ENCODE measurements at places on chromosomes 3 and 15.

DNA sequence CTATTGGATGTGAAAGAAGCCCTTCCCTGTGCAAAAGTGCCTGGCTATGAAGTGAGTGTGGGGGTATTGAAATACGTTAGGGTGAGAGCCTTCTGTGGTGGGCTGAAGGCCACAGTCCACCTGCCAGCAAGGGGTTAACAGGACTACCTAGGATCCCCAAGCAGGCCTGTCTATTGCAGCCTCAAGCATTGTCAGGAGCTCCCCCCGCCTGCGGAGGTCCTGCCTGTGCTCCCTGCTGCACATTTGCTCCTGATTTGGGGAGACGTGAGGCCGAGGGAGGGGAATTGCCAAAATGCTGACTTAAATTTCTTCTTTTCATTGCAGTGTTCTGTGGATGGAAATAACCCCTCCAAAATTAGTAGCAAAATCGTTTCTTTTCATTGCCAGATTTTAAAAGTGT lies 56.2 kb downstream of the GABRG3 start:
- no peak for DNase-seq

DNA sequence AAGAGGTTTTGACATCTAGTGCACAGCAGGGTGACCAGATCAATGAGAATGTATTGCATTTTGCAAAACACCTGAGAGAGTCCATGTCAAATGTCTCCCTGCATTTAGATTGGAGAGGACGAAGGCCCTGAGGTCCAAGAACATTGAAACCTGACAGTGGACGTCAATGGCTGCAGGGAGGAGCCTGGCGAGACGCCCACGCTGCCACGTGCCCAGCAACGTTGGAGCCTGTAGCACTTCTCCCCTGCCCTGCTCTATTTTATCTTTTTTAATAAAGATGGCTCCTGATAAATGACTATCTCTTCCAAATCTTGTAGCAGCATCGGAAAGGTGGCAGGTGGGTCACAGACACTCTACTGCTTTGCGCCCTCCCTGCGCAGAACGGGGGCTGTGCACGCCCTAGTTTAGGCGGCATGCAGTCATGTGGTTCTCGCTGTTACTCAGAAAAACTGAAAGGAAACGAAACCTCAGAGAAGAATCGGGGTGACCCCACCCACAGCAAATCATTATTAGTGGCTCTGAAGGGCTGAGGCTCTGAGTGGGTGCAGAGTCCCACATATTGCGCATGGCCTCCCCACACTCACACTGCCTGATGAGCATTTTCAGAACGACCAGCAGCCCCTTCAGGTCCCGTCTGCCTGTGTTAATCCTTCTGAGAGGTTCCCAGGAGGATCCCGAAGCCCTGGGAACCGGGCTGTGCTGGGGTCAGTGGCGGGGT lies 62.5 kb upstream of the TAMM41 start:
- DNase-seq, result no peak

DNA sequence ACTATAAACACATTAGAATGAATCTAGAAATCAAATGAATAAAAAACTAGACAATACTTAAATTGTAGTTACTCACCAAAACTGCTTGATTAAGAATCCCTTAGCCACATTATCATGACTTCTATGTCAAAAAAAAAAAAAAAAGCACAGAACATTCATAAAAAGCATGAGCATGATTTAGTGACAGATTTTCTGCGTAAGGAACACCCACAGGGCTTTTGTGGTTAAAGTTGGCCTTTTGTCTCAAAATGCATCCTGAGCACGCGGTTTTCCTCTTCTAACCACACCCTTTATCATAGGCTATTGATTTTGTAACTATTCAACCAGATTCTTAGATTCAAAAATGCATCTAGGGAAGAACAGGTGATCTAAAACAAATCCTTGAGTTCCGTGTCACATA lies 334.0 kb upstream of the NR2F2 start:
- no peak for DNase-seq

- no peak for DNase-seq
These were observed 47.4 kb upstream of the MANF start for GRCh38 chr3:51337666-51338065.

DNA sequence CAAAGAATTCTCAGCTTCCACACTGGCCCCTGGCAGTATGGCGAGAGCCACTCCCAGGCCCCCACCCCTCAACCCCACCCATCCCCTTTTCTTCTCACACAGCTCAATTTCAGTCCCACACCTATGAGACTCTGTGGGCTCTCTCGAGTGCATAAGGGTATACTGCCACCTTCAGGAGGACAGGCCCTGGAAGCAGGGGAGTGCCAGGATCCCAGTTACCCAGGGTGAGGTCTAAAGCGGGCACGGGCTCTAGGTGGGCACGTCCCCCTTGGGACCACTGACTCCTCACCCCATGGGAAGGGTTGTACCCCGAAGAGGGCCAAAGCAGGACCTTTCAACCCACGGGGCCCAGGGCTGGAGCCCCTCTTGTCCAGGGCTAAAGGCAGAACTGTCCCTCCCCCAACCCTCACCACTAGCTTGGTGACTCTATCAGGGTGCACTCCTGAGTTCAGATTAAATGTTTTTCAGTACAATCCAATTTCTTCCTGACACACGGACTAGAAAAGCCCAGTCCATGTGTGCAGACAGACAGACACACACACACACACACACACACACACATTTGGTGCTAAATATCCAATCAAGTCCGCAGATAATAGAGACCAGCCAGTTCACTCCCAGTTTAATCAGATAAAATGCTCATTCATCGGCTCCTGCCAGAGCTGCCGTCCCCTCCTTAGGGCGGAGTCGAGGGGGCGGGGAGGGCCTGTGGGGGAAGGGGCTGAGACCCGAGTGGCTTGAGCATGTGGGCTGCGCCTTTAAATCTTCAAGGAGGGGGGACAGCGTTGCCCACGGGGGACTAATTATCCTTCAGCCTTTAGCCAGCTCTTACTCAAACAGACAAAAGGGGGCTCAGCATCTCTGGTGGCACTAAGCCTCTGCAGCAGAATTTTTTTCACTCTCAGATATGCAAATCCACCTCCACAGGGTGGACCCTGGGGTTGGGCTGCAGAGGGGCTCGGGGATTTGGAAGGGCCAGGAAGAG lies 59.3 kb downstream of the CYP11A1 start:
- DNase-seq, result peak; percentile 47

DNA sequence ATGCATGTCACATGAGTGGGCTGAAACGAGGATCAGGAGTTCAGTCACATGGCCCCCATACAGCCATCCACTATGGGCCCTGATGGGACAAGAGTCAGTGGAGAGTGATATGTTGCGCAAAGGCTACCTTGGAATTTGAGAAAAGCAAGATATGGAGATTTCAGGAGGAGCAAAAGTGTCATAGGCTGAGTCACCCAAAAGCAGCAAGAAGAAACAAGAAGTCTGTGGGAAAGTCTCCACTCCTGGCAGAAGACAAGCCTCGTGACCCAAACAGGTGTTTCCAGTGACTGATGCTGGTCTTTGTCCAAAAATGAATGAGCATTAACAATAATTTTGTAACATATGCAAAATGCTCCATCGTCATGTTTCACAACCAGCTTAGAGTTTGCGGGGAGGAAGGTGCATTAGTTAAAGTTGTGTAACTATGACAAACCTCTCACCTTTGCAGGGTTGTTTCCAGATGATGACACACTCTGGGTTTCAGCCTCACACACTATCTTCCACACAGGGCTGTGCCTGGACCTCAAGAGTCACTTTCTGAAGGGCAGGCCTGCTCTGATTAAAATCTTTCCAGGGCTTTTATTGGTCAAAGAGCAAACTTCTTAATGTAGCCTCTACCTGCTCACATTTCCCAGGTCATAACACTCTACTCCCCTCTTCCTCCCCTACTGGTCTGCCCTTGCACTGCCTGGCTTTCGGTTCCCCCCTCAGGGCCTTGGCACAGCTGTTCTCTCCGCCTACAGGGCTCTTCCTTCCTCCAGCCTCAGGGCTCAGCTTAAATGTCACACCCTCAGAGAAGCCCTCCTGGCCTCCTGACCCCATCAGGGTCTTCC lies 3.9 kb upstream of the DNASE1L3 start:
- DNase-seq, result peak; percentile 81

GRCh38 chr3:144362126-144362525 lies 390.5 kb downstream of the DIPK2A start:
- no peak for DNase-seq

DNA sequence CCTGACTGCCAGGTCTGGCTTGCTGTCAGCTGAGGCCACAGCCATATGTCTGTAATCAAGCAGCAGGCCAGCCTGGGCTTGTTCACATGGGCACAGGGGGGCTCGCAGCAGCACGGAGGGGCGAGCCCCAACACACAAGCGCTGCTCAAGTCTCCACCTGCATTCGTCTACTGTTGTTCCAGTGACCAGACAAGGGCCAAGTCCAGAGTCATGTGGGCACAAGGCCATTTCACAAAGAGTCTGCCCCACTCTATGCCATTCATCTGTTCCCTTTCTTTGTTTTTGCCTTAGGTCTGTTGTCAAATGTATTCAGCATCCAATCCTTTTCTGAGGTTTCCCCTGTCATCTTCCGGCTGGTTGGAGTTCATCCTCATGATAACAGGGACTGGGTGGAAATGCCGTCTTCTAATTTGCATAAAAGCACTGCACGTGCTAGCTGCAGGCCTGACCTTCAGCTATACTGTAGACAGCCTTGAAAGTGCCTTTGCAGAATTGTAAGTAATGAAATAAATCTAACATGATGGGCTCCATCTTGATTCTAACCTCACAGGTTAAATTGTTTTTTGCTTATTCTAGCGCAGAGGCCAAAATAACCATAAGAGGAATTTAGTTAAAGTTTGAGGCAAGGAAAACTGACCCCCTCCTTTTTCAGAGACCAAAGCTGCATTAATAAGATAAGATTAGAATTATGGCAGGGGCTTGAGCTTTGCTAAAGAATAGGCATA lies 28.6 kb upstream of the KBTBD12 start:
- DNase-seq, result no peak

DNA sequence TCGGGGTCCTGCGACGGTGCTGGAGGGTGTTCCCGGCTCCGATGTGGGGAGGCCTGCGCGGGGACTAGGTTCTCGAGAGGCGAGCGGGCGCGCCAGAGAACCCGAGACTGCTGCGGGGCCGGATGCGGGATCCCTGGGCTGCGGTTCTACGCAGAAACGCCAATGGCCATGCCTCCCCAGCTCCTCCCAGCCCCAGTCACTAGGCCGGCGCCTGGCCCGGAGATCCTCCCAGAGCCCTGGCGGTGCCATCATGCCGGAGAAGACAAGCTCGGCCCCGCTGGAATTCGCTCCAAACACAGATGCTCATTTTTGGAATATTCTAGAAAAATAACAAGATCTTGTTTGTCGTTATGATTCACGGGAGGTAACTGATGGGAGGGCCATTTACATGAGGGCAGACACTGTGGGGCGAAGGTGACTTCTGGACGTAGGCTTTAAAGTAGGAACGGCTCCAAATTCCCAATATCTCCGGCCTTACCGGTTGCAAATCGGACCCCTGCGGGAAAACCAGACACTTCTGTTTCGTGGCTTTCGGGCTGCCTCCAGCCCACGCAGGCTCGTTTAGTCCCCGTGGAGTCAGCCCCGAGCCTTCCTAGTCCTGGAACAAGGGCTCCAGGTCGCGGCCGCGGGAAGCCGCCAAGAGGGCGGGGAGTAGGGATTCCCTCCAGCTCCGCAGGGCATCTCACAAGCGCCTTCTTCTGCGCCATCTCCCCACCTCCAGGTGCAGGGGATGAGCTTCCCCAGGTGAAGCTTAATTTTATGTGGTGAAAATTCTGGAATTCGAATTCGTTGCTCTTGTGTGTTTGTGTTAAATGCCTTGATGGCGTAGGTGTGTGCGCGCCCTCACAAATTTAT lies 74.8 kb upstream of the POLG start:
- DNase-seq, result no peak

DNA sequence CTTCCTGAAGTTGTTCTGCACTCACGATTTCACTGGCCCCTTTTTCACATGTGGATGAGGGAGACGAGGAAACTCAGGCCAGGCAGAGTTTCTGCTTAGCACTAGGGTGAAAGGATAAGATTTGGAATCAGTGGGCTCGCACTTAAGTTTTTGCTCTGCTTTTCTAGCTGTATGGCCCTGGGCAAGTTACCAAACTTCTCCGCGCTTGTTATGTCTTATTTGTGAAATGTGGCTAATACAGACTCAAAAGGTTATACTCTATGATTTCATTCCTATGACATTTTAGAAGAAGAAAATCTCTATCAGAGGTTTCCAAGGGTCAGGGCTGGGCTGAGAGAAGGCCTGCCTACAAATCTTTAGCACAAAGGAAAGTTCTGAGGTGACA lies 191.9 kb upstream of the LRIG1 start:
- no peak for DNase-seq

DNA sequence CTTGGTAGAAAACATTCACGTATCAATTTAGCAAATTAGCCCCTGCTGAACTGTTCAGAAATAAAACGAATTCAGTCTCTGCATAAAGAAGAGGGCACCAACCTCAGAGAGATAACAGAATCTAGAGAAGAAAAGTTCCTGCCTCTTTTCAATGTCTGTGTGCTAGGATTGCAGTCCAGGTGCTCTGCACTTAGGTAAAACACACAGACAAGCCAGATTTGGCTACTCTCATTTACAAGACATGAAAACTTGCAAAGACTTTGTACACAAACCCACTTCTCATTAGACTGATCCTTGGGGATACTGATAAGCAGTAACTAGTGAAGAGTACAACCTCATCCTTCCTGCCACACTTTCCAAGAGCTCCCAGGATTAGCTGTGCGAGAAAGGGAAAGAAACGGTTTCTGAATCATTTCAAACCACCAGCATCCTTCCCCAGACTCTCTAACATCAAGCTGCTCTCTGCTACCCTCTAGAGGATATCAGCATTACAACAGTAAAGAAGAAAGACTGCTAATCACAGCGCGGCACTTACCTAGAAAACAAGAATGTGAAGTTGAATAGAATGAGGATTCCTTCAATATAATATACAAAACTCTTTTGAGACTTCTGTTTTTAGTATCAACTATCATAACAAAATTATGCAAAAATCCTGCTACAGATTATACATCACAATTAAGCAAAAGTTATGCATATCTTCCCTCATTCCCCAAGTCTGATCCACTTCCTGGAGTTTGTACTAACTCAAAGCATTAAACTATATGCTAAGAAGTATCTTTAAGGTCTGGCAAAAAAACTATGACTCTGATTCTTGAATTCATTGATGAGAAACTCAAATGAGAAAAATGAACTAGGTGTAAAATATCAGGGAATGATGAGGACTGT lies 306.4 kb downstream of the MAGI1 start:
- DNase-seq, result peak; percentile 55

DNA sequence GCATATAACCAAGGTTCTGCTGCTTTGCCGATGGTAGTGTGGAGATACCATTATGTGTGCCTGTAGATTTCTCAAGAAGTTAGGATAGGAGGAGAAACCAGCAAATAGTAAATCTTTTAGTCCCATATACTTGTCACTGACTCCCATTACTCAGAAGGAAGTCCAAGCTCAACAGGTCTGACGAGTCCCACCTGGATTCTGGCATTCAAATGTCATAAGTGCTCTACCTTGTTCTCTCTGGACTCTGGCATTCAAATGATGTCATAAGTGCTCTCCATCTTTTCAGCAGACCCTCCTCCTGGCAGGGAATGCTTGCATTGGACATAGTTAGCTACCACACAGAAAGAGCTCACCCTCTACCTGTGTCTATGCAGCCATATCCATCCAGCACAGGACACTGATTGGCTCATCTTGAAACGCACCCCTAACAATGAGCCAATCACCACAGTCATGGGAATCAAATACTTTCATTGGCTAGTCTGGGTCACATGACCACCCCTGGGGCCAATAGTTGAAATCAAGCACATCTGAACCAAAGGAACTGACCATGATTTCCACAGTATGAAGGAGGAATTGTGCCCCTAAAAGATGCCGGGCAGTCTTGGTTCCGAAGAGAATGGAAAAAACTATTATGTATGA lies 205.0 kb upstream of the ADAMTS9 start:
- DNase-seq, result no peak

Data from suppressor macrophage treated with lipopolysaccharide for 4 hours (primary cell).